CD8-positive, alpha-beta memory T cell (primary cell): ENCODE measurements at places on chromosomes 5 and 9. TPM values are rescaled to one million over a fixed set of nuclear protein-coding genes. Genes with fewer than 3 reads are reported as not detected.

DNA sequence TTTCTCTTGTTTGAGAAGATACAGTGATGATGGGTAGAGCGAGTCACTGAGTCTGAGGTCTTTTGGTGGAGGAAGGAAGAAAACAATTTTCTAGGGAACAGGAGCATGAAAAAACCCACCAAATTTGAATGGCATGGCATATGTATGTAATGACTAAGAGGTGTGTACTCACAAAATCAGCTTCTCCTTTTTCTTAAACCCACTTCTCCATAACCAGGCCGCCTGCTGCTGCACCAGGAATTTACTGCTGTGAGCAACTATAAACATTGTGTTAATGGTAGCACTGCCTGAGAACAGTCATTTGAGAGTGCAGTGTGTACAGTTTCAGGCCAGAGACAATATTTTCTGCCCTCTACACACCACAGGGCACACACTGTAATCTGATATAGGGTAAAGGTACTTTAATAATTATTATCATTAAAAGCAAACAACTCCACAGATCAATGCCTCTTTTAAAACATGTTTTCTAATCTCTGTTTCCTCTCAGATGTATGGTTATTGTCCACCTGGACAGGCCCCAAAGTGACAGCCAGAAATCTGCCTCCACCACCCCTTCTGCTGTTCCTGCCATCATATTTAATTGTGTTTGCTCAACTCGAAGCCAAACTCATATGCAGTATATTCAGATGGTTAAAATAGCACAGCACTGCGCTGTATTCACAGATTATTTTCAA lies 241.6 kb downstream of the KIAA0825 start:
- no peaks in the 10 kb centered on the region for H3K27me3 ChIP-seq
- H3K36me3 ChIP-seq, result no peaks in the 10 kb centered on the region
- H3K27ac ChIP-seq, result no peak overlapping the region
- H3K4me1 ChIP-seq, result no peaks in the 10 kb centered on the region

ZNF658 gene
- total RNA-seq, result 3.1 TPM

GRCh38 chr9:21336457-21336856 lies 1.3 kb upstream of the KLHL9 start:
- no peak overlapping the region for H3K27ac ChIP-seq
- H3K4me3 ChIP-seq, result no peak overlapping the region

DNA sequence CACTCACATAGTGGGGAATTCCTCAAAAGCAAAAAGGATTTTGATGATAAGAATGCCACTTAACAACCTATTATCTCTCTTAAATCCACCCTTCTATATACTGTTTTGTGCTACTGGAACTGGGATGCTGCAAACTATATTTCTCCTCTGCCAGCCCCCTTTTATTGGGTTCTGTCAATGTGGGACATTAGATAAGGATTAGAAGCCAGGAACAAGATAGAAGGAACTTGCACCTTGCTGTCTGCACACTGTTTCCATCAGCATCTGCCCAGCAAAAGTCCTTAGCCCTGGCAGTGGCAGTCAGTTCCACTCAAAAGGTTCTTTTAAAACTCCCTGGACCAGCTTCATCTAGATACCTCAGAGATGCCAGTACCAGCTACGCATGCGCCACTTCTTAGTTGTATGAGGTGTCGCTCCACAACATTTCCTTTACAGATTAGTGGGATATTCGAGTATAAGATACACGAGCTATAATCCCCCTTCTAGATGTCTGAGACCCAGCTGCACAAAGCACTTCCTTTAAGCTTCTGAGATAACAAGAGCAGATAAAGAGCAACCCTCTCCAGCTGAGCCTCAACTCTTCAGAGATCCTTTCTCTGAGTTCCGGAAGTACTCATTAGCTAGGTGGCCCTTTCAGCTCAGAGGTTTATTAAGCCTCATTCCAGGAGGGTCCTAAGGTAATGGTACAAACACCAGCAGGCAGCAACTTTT lies 45.3 kb downstream of the CERT1 start:
- no peaks in the 10 kb centered on the region for H3K36me3 ChIP-seq
- H3K4me3 ChIP-seq, result no peak overlapping the region
- no peak for DNase-seq

MYORG gene
- 2.4 TPM for total RNA-seq

DNA sequence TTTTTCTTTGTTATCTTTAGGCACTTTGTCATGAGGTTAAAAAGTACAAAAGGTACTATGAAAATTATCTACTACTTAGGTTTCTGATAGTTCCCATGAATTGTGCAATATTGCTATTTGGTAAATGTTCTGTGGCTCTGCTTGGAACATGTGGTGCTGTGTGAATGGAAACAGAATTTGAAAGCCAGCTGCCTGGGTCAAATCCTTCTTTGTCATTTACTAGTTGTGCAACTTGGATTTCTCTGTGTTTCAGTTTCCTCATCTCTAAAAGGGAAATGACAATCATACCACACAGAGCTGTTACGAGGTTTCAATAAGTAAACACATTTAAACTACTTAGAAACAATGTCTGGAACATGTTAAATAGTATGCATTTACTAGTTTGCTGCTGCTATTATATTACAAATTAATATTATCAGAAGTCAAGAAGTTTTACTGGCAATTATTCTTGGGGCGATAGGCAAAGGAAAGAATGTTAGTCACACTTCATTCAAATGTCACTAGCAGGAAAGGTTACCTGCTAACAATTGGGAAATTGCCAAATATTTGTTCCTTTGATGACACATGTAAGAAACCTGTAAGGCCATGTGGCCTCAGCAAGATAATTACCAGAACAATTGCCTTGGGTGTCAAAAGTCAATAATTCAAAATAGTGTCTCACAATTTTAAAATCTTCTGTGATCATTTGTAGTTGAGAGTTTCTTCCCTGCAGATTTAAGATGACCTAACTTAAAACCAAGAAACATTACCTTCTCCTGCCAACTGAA lies 184.8 kb downstream of the KIAA0825 start:
- no peaks in the 10 kb centered on the region for H3K36me3 ChIP-seq
- H3K4me3 ChIP-seq, result no peak overlapping the region
- no peaks in the 10 kb centered on the region for H3K27me3 ChIP-seq
- no peak for DNase-seq

DNA sequence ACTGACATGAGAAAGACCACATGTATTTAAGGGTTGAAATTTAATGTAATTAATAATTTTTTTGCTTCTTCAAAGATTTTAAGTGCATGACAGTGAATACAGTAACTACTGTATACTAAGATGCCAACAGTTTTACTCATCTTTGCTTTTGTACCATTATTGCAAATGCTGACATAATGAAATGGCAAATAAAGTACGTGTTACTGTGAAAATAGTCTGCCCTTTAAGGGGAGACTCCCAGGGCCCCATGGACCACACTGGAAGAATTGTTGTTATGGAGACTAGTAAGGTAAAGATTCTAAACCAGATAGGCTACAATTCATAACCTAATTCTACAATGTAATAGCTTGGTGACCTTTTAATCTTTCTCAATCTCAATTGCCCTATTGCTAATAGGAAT lies 84.7 kb downstream of the NR3C1 start:
- H3K4me1 ChIP-seq, result peaks cover 7% of the 10 kb centered on the region
- no peak overlapping the region for H3K4me3 ChIP-seq
- no peak for DNase-seq
- no peak overlapping the region for H3K27ac ChIP-seq
- H3K27me3 ChIP-seq, result no peaks in the 10 kb centered on the region
- H3K36me3 ChIP-seq, result peaks cover 8% of the 10 kb centered on the region

ADAMTS19 gene
- not detected for total RNA-seq

GRCh38 chr5:143892271-143892670 lies 80.3 kb downstream of the HMHB1 start:
- no peak overlapping the region for H3K4me3 ChIP-seq
- no peak overlapping the region for H3K27ac ChIP-seq
- DNase-seq, result no peak
- H3K27me3 ChIP-seq, result no peaks in the 10 kb centered on the region
- H3K4me1 ChIP-seq, result no peaks in the 10 kb centered on the region

RLN2 gene
- 2.8 TPM for total RNA-seq

IL4 gene
- total RNA-seq, result 6.4 TPM

GRCh38 chr5:78540335-78541085 lies 108.1 kb downstream of the LHFPL2 start:
- DNase-seq, result no peak
- no peaks in the 10 kb centered on the region for H3K27me3 ChIP-seq
- no peaks in the 10 kb centered on the region for H3K4me1 ChIP-seq
- H3K4me3 ChIP-seq, result no peak overlapping the region
- H3K27ac ChIP-seq, result no peak overlapping the region
- no peaks in the 10 kb centered on the region for H3K36me3 ChIP-seq

GRCh38 chr9:109770101-109770500 lies 9.9 kb upstream of the PALM2AKAP2 start:
- DNase-seq, result no peak
- H3K36me3 ChIP-seq, result no peaks in the 10 kb centered on the region
- H3K4me1 ChIP-seq, result no peaks in the 10 kb centered on the region
- no peak overlapping the region for H3K27ac ChIP-seq
- H3K27me3 ChIP-seq, result no peaks in the 10 kb centered on the region

GRCh38 chr5:98880598-98880997 lies 48.2 kb downstream of the CHD1 start:
- no peaks in the 10 kb centered on the region for H3K27me3 ChIP-seq
- H3K27ac ChIP-seq, result no peak overlapping the region
- H3K36me3 ChIP-seq, result peaks cover 51% of the 10 kb centered on the region
- no peak for DNase-seq

GRCh38 chr9:114522847-114523246 lies 17.6 kb upstream of the WHRN start:
- peaks cover 4% of the 10 kb centered on the region for H3K27me3 ChIP-seq
- H3K36me3 ChIP-seq, result no peaks in the 10 kb centered on the region
- no peak for DNase-seq
- H3K27ac ChIP-seq, result no peak overlapping the region
- H3K4me1 ChIP-seq, result peaks cover 5% of the 10 kb centered on the region
- no peak overlapping the region for H3K4me3 ChIP-seq

GTF2H2C gene
- total RNA-seq, result 59.7 TPM

JADE2 gene
- 105 TPM for total RNA-seq

DNA sequence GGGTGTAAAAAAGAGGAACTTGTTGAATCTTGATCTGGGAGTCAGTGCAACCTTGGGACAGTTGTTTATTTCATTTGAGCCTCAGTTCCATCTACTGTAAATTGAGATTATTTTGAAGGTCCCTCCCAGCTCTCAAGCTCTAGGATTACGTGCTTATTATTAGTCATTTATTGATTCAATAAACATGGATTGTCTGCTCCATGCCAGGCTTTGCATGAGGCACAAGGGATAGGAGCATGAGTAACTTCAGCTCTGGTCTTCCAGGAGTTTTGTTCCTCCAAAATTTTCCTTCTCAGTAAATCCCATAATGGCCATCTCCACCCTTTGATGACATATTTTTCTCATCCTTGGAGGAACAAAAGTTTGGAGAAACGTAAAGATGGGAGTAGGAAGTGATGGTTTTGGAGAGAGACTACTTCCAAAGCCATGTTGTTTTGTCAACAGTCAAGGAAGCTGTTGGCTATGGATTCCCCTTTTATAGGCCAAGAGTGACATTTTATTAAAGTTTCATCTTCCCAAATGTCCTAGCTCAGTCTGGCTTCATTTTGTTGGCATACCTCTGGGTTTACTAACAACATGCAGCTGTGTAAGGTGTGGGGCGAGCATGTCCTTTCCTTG lies 244.6 kb downstream of the DMRT2 start:
- H3K4me1 ChIP-seq, result no peaks in the 10 kb centered on the region
- no peak overlapping the region for H3K27ac ChIP-seq
- H3K36me3 ChIP-seq, result no peaks in the 10 kb centered on the region

ADGRV1 gene
- total RNA-seq, result 0.33 TPM

RGMB gene
- total RNA-seq, result 5.1 TPM

C5orf52 gene
- total RNA-seq, result not detected

SLC6A3 gene
- total RNA-seq, result not detected

GRCh38 chr5:144194144-144194543 lies 23.5 kb downstream of the KCTD16 start:
- no peak overlapping the region for H3K27ac ChIP-seq
- H3K4me1 ChIP-seq, result peaks cover 34% of the 10 kb centered on the region
- H3K4me3 ChIP-seq, result no peak overlapping the region
- no peaks in the 10 kb centered on the region for H3K36me3 ChIP-seq
- DNase-seq, result no peak

DNA sequence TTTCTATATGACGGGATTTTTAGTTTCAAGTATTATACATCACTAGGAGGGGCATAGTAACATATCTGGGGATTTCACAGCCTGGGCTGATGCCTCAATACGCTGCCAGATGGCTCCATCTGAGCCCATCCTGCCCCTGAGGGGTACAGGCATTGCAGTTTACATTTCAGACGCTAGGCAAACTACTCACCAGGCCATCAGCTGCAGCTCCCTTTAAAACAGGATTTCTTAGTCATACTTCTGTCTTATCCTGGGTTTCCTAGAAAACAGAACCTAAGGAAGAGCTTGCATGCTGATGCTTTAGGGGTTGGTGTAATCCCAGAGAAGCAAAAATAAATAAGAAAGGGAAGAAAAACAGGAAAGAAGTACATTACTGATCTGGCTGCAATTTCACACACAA lies 372.8 kb upstream of the PIK3R1 start:
- H3K4me1 ChIP-seq, result no peaks in the 10 kb centered on the region
- no peaks in the 10 kb centered on the region for H3K36me3 ChIP-seq
- no peak for DNase-seq
- H3K27ac ChIP-seq, result no peak overlapping the region
- H3K4me3 ChIP-seq, result no peak overlapping the region

SHROOM1 gene
- 1.6 TPM for total RNA-seq

NTNG2 gene
- 1.3 TPM for total RNA-seq

- no peak for DNase-seq
- no peak overlapping the region for H3K4me3 ChIP-seq
- H3K36me3 ChIP-seq, result no peaks in the 10 kb centered on the region
- no peaks in the 10 kb centered on the region for H3K27me3 ChIP-seq
- no peaks in the 10 kb centered on the region for H3K4me1 ChIP-seq
- no peak overlapping the region for H3K27ac ChIP-seq
Observed at GRCh38 chr9:69445251-69445650, 120.2 kb downstream of the ENTREP1 start.

DNA sequence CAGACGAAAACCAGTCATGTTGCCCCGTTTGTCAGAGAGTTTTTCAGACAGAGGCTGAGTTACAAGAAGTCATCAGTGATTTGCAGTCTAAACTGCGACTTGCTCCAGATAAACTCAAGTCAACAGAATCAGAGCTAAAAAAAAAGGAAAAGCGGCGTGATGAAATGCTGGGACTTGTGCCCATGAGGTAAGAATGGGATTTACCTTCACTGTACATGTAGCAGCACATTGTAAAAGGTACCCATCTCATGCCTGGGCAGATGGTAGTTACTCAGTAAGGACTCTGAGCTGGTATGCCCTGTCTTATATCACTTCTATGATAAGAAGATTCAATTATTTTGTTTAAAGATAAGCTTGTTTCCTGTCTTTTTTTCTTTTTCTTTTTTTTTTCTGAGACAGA lies 38.8 kb downstream of the RAD50 start:
- H3K4me3 ChIP-seq, result no peak overlapping the region
- no peak for DNase-seq
- no peaks in the 10 kb centered on the region for H3K4me1 ChIP-seq
- peaks cover 6% of the 10 kb centered on the region for H3K36me3 ChIP-seq

DNA sequence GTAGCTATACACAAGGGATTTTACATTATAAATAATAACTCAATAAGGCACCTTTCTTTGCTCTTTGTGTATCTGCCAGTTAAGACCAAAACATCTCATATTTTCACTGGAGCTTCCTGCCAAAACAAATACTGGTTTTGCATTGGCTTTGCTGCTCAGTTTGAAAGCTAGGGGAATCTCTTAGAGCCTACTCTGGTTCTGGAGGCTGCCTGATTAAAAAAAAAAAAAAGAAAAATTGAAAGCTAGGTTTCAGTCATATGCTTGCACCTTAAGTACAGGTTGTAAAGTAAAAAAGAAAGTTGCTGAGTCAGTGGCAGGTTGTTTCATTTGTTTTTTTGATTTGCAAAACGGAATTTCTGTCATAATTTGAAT lies 2.3 kb downstream of the DENND4C start:
- no peak for DNase-seq
- peaks cover 16% of the 10 kb centered on the region for H3K4me1 ChIP-seq
- H3K4me3 ChIP-seq, result peak overlapping the region; percentile 78
- H3K27ac ChIP-seq, result peak overlapping the region; percentile 33
- H3K36me3 ChIP-seq, result no peaks in the 10 kb centered on the region
- no peaks in the 10 kb centered on the region for H3K27me3 ChIP-seq
